ENCODE measurements at places on chromosomes 6 and 20.

DNA sequence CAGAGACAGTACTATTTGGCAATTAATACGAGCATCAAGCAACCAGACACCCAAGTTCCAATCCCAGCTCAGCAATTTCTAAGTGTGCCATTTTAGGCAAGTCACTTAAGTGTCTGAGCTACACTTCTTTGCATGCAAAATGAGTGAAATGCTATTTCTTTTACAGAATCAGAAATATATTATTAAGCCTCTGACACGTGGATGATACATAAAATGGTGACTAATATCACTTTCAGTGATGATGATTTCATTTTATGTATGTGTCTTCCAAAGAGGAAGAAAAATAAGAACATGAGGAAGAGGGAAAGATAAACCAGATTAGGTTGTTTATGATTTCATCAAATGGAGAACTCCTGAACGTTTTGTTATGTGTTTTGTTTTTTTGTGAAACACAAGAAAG is 158.6 kb downstream of the TSHZ2 start:
- no peak for DNase-seq

DNA sequence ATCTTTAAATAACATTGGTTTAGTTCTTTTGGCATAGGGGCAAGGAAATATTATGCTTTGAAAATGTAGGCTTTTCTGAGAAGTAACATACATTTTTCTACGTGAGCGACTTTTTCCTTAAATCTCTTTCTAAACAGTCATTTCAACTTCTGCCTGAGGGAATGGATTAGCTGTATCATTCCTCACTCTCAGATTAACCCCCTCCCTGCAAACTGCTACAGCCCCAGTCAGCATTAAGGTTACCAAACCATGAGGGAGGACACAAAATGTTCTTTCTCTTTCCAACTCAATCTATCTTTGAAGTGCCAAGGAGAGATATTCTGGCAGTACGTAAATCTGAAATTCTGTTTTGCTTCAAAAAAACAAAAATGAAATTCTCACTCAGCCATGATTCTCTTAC is 231.3 kb upstream of the FLRT3 start:
- no peak for DNase-seq

DNA sequence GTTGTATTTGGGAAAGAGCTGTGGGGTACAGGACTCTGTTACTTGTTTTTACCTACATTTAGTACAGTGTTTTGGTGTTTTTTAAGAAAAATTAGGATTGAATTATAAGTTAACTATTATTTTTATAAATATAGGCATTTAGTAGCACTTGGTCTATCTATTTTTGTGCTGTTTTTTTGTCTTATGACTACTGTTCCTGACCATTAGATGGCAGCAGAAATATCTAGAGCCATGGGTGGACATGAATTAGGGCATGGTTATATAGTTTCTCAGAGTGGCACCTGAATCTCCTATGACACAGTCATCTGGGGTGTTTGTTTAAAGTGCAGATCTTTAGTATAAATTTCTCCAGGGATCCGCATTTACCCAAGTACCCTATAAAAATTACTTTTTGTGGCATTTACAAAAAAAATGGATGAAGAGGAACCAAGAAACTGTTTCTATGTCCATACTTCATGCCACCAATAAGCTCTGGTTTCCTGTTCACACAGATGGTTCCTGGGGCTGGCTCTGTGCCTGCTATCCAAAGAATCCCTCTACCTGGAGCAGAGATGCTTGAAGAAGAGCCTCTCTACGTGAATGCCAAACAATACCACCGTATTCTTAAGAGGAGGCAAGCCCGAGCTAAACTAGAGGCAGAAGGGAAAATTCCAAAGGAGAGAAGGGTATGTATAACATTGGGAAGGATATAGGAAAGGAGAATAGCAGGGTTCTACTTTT is 19.8 kb downstream of the NFYA start:
- DNase-seq = no peak

DNA sequence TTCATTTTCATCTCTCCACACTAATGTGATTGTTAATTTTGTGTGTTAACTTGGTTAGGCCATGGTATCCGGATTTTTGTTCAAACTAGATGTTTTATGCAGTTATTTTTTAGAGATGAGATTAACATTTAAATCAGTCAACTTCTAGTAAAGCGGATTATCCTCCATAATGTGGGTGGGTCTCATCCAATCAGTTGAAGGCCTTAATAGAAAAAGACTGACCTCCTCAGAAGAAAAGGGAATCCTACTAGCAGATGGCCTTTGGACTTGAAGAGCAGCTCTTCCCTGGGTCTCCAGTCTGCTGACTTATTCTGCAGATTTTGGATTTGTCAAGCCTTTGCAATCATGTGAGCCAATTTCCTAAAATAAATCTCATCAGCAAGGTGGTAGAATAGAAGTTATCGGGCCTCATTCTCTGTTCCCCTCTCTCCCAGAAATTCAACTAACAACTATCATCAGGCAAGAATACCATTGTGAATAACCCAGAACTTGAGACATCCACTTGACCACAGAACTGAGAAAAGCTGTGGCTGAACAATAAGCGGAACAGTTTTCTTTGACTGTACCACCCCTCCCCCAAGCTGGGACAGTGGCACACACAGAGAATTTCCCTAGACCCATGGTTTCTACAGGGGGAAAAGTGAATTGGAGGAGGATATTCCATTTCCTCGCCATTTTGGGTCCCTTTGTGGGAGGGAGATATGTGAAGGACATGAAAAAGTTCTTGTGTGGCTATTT is 323.0 kb downstream of the UTRN start:
- DNase-seq = no peak

- no peak for DNase-seq
These were observed 14.9 kb downstream of the DYNLT1 start for GRCh38 chr6:158629367-158630221.

- DNase-seq = no peak
These were observed 58.2 kb downstream of the NFATC2 start for GRCh38 chr20:51484141-51484815.

GRCh38 chr20:38278763-38279162 is 18.2 kb upstream of the KIAA1755 start:
- no peak for DNase-seq

GRCh38 chr6:107062691-107063090 is 34.7 kb downstream of the MTRES1 start:
- no peak for DNase-seq

DNA sequence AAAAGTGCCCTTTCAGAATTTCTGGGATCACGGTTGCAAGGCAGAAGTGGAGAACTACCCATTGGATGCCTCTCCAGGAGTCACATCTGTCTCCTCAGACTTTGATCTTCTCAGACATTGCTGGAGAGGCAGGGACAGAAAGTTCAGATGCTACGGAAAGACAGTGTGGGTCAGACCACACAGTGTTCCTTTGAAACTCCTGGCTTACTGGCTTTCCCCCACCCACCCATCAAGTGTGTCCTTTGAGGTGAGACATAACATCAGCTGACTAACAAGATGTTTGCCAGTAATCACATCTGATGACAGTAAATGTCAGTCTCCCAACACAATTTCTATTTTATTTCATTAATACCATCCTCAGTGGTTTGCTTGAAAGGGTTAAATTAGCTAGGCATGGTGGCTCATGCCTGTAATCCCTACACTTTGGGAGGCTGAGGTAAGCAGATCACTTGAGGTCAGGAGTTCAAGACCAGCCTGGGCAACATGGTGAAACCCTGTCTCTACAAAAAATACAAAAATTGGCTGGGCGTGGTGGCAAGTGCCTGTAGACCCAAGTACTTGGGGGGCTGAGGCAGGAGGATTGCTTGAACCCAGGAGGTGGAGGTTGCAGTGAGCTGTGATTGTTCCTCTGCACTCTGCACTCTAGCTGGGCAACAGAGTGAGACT is 67.2 kb upstream of the SNX9 start:
- DNase-seq = peak; percentile 51

DNA sequence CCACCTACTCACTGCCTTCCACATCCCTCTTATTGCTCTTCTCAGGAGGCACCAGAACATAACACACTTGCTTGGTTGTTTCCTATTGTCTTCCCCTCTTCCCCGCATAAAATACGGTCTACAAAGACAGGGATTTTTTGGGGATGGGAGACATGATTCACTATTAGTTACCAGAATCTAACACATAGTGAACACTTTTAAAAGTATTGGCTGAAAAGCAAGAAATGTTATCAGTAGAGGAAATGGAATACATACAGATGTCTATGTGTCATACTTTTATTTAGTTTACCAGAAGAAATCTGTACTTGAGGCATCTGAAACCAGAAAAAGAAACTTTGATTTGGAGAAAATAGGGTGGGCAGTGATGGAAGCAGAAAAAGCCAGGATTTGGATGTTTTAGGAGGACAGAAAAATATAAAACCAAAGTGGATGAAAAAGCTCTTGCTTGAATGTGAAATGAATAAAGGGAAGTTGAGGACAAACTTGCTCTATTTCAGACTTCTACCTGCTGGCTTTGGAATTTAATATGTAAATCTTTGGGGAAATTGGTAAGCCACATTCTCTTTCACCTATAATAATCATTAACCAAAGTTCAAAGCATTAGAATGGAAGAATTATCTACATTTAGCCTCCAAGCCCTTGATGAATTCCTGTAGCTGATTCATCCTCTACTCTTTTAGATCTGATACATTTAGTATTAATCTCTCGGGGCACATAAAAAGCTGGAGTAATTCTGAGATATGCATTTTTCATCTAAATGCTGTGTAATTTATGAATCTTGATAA is 82.6 kb downstream of the DOK5 start:
- DNase-seq = no peak

GRCh38 chr6:46011188-46012085 is 4.2 kb downstream of the CLIC5 start:
- DNase-seq = no peak

GRCh38 chr6:111845441-111845871 is 27.8 kb downstream of the FYN start:
- no peak for DNase-seq

GRCh38 chr6:11236915-11237314 is 4.4 kb upstream of the NEDD9 start:
- no peak for DNase-seq

- no peak for DNase-seq
These were observed 95.6 kb downstream of the SNAP25 start for GRCh38 chr20:10314198-10314597.

GRCh38 chr6:97775012-97775411 is 492.0 kb upstream of the MMS22L start:
- no peak for DNase-seq

- DNase-seq = no peak
These were observed 225.5 kb downstream of the SYNDIG1 start for GRCh38 chr20:24694727-24695528.

GRCh38 chr6:100462706-100463629 is 1.8 kb downstream of the SIM1 start:
- no peak for DNase-seq

GRCh38 chr20:57025261-57025660 is 241.2 kb downstream of the BMP7 start:
- DNase-seq = no peak

- no peak for DNase-seq
These were observed 62.3 kb downstream of the ME1 start for GRCh38 chr6:83368577-83368976.

GRCh38 chr6:9620687-9621086 is 794.2 kb downstream of the TFAP2A start:
- DNase-seq = no peak

- DNase-seq = no peak
These were observed 8.3 kb downstream of the PHF3 start for GRCh38 chr6:63643862-63644261.

DNA sequence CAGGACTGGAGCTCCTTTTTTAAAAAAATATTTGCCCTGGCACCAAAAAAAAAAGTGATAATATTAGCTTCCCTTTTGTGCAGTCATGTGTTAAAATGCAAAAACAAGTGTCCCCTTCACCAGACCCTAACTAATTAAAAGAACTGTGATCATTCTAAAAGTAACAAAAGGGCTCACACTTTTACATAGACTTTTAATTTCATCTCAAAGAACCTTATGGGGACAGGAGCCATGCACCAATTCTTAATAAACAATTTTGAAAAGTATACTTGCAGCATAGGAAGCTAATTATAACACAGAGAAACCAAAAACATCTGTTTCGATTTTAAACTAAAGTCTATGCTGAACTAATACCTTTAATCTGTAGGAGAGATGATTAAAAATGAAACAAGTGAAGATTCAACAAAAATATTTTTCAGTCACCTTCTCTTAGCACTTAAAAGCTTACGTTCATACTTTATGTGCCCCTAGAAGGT is 17.3 kb downstream of the STX7 start:
- DNase-seq = no peak

- no peak for DNase-seq
These were observed 414.6 kb downstream of the CDH26 start for GRCh38 chr20:60372822-60373221.

DNA sequence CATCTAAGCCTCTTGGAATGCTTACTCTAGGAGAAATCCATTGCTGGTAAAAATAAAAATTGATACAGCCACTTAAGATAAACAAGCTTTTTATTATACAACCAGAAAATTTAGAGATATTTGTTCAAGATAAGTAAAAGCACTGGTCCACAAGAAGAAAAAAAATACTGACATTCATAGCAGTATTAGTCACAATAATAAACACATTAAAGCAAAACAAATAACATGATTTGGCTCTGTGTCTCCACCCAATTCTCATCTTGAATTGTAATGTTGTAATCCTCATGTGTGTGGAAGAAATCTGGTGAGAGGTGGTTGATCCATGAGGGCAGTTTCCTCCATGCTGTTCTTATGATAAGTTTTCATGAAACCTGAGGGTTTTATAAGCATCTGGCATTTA is 1093.5 kb upstream of the ADGRB3 start:
- no peak for DNase-seq

GRCh38 chr6:63558278-63558677 is 14.0 kb upstream of the LOC128125822 start:
- no peak for DNase-seq

DNA sequence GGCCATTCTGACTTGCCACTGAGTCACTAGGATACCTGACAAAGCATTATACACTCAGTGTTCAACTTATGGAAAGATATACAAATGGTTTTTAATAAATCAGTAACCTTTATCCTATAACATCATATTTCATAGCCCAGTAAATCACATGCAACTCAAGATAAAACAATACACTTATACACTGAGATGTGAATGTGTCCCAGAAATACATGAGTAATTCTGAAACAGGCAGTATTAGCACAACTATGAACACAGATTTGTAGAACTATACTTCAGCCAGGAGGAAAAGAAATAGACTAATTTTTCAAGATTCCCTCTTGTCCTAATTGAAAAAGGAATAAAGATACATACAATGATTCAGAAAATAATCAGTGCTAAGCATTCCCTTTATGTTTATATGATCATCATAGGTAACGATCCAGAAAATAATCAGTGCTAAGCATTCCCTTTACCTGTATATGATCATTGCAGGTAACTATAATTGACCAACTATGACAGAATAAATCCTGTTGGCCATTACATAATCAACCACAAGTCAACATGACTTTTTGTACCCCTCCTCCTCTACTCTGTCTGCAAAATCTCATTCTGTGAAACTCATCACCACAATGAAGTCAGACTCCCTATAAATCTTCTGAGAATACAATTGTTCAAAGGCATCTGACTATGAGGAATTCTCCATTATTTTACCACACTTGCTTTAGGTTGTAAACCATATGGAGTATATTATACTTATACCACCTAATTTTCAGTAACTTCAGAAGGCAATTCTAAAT is 30.3 kb downstream of the HACE1 start:
- no peak for DNase-seq
